ENCODE measurements at places on chromosomes 7 and 10.

DNA sequence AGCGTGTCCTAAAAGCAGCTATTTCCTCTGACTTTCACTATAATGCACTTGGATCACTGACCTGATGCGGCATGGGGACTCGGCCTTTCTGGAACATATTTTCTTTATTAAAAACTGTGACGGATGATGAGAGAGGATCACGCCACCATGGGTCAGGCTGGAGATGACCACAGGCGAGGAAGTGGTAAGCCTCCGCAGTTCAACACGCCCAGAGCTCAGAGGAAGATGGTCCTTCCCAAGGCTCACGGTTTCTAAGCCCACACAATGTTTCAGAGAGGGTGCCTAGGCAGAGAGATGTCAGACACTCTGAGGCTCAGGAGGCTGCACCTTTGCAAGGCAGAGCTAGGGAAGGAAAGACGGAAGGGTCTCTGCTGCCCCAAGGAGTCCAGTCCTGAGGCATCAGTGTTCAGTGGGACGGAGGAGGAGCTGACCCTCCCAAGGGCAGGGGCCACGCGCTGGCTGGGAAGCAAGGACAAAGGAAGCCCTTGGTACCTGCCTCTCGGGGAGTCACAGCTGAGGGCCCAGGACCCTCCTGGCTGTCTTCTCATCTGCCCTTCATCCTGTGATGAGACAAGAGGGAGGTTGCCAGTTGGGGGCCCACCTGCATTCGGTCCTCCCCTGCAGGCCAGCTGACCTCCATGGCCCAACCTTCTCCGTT, 9.5 kb downstream of the CHST15 start:
- no peak for DNase-seq

GRCh38 chr10:111131168-111131799, 54.5 kb downstream of the ADRA2A start:
- DNase-seq = no peak

DNA sequence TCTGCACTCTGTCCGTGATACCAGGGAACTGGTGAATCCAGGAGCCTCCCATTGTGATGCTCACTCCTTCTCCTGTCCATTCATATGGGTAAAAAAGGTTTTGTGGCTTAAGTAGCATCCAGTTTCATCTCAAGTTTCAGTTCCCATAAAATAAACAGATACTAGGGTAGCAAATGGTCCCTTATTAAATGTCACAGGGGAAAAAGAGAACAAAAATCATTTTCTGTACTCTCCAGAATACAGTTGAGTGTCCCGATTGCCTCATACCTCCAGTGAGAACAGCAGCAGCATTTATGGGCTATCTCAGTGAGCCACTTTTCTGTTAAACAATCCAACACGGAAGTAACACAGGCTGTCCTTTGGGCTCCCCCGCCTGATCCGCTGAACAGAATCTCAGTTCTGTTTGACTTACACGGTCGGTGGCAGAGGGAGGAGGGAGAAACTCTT, 179.6 kb downstream of the CELF2 start:
- DNase-seq = no peak

DNA sequence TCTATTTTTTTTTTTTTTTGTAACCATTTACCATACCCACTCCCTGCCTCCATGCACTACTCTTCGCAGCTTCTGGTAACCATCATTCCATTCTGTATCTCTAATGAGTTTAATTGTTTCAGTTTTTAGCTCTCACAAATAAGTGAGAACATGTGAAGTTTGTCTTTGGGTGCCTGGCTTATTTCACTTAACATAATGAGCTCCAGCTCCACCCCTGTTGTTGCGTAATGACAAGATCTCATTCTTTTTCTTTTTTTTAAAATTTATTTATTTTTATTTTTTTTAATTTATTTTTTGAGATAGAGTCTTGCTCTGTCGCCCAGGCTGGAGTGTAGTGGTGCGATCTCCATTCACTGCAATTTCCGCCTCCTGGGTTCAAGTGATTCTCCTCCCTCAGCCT, 142.3 kb upstream of the PCLO start:
- no peak for DNase-seq
